ENCODE measurements at places on chromosomes 13 and 19. TPM values are rescaled to one million over a fixed set of nuclear protein-coding genes. Genes with fewer than 3 reads are reported as not detected.

RDH8 gene
- total RNA-seq, result not detected

FARP1 gene
- 0.79 TPM for total RNA-seq

TSHZ3 gene
- total RNA-seq, result 2.5 TPM

TGFBR3L gene
- total RNA-seq, result 1.1 TPM

FFAR1 gene
- not detected for total RNA-seq

ZSCAN4 gene
- total RNA-seq, result not detected

IZUMO4 gene
- 16.5 TPM for total RNA-seq

MAB21L1 gene
- total RNA-seq, result not detected

HSD17B14 gene
- total RNA-seq, result 0.49 TPM

DCT gene
- total RNA-seq, result 0.44 TPM

PNMA8B gene
- total RNA-seq, result not detected

ZNF528 gene
- 19.0 TPM for total RNA-seq

LENG9 gene
- 3.9 TPM for total RNA-seq

TEAD2 gene
- total RNA-seq, result not detected

RFPL4A gene
- not detected for total RNA-seq

SMIM44 gene
- total RNA-seq, result not detected

ZNF541 gene
- total RNA-seq, result 0.52 TPM

ZNF808 gene
- total RNA-seq, result 19.3 TPM

WASF3 gene
- total RNA-seq, result 0.49 TPM

FCER2 gene
- not detected for total RNA-seq

MBD3L3 gene
- not detected for total RNA-seq
